ENCODE measurements at places on chromosomes 5 and 9. TPM values are rescaled to one million over a fixed set of nuclear protein-coding genes. Genes with fewer than 3 reads are reported as not detected.

The ARID3C gene
- polyA plus RNA-seq: not detected

The P4HA2 gene
- polyA plus RNA-seq: 13.7 TPM

The ARL14EPL gene
- polyA plus RNA-seq: 0.08 TPM

The ISCA1 gene
- 79.9 TPM for polyA plus RNA-seq

The SMIM33 gene
- not detected for polyA plus RNA-seq

All from psoas muscle (tissue), 8 donors.